ENCODE measurements at places on chromosomes 16 and 17. TPM values are rescaled to one million over a fixed set of nuclear protein-coding genes. Genes with fewer than 3 reads are reported as not detected.
A peak's percentile ranks its signal among the peaks of the same experiment; 100 is the strongest.

NPW gene
- total RNA-seq = not detected

UBALD2 gene
- 6.1 TPM for total RNA-seq

KRTAP1-5 gene
- total RNA-seq = not detected

HBA2 gene
- total RNA-seq = 40.9 TPM

GRCh38 chr16:85081038-85081437 is 31.2 kb downstream of the CIBAR2 start:
- no peak overlapping the region for H3K27ac ChIP-seq
- H3K4me3 ChIP-seq = no peak overlapping the region
- H3K27me3 ChIP-seq = no peaks in the 10 kb centered on the region
- ATAC-seq = no peak
- H3K4me1 ChIP-seq = no peaks in the 10 kb centered on the region

- H3K27ac ChIP-seq = no peak overlapping the region
- peaks cover 56% of the 10 kb centered on the region for H3K36me3 ChIP-seq
- ATAC-seq = no peak
- H3K4me3 ChIP-seq = no peak overlapping the region
- H3K4me1 ChIP-seq = peaks cover 20% of the 10 kb centered on the region
Measured at GRCh38 chr17:1360975-1361374, 39.0 kb downstream of the YWHAE start.

GRCh38 chr17:75475144-75475835 is 18.9 kb downstream of the TMEM94 start:
- H3K36me3 ChIP-seq = no peaks in the 10 kb centered on the region
- H3K4me1 ChIP-seq = peaks cover 31% of the 10 kb centered on the region
- no peak overlapping the region for H3K4me3 ChIP-seq
- peak overlapping the region; percentile 75 for H3K27ac ChIP-seq
- no peak for ATAC-seq
- no peaks in the 10 kb centered on the region for H3K27me3 ChIP-seq

DNA sequence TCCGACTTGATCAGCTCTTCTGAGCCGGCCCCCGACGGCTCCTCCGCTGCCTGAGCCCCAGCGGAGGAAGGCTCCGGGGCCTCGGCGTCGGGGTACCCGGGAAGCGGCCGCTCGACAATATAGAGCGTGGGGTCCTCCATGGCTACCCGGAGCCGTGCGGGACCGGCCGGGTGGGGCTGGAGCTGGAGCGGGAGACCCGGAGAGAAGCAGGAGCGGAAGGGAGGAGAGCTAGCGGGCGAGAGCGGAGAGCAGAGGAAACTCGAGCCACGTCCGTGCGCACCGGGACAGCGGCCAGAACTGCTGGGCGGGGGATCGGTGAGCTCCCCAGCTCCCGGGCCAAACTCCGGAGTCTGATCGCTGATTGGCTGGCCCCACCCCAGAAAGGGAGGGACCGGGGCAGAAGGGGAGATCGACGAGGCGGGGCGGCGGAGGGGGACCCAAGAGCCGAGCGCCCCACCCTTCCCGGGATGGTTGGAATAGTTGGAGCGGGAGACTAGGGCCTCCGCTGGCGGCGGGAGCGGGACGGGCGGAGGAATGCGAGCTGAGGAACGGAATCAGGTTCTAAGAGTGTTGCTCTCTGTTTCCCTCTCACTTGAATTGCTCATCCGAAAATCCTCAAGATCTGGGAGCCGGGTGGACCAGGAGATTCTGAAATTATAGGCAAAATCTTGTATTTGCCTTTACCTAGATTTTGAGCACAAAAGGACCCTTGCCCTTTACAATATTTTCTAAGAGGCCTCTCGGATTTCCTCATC is at the start of gene CAVIN1:
Gene CAVIN1 (minus strand): TSS at position 299 of the 755 bp plus-strand sequence. CDS start 159 bp downstream, at position 140.
- peak; percentile 93 for ATAC-seq
- H3K27ac ChIP-seq = peak within 1 kb of the TSS; percentile 89
- H3K27me3 ChIP-seq = no peaks in the 10 kb centered on the region
- H3K4me1 ChIP-seq = peaks cover 60% of the 10 kb centered on the region
- no peaks in the 10 kb centered on the region for H3K36me3 ChIP-seq

DNA sequence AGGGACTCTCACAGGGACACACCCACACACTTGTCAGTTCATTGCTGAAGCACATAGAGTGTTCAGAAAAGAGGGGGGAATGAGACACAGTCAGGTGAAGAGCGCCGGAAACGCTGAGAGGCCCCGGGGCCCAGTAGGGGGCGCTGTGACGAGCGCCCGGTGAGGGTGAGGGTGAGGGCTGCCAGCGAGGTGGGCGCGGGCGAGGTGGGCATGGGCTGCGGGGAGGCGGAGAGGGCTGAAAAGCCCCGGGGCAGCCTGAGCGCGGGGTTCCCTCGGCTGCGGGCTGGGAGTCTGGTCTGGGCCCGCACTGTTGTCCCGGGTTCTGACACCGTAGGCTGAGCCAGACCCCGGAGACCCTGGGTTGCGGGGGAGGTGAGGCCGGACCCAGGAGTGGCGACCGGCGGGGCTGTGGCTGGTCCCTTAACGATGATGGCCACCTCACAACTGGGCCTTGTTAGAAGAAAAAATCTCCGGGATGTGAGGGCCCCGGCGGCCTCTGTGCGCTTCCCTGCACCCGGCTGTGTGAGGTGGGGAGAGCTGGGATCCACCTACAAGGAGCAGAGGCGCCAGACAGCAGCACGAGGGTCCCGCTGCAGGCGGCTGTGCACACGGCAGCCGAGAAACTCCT is 91.4 kb downstream of the C16orf78 start:
- no peaks in the 10 kb centered on the region for H3K36me3 ChIP-seq
- no peak for ATAC-seq
- no peak overlapping the region for H3K4me3 ChIP-seq
- peaks cover 38% of the 10 kb centered on the region for H3K27me3 ChIP-seq
- H3K27ac ChIP-seq = no peak overlapping the region
- no peaks in the 10 kb centered on the region for H3K4me1 ChIP-seq

DNA sequence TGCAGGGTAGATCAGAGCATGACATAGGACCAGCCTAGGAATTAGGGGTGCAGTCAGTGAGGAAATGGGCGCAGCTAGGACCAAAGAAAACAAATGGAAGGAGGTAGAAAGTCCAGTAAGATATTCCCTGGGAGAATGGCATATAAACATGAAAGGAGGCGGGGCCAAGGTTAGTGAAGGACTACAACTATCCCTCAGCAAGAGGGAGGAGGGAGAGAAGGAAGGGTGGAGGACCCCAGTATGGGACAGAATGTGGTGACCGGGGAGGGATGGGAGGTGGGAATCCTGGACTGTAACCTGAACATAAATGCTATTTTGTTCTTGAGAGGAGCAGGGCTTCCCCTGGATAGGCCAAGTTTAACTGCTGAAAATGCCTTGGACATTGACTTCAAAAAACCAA is 22.8 kb downstream of the ITGB3 start:
- H3K4me3 ChIP-seq = no peak overlapping the region
- no peaks in the 10 kb centered on the region for H3K27me3 ChIP-seq
- no peak for ATAC-seq
- peak overlapping the region; percentile 85 for H3K27ac ChIP-seq
- no peaks in the 10 kb centered on the region for H3K36me3 ChIP-seq
- H3K4me1 ChIP-seq = peaks cover 85% of the 10 kb centered on the region

DNA sequence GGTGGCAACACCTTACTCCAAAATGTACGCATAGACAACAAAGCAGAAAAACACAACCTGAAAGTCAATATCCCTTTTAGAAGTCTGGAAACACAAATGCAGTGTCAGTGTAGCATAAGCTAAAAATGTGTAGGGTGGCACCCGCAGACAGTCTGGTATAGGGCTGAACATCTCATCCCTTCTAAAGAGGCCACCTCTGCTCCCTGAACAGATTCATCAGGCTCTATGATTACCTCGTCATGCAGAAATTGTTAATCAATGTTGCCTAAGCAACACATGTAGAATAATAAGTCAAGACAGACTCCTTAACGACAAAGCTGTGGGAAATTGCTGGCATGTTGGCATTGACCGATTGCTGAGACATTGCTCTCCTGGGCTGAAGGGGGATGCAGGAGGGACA is 33.3 kb upstream of the ERCC4 start:
- H3K27me3 ChIP-seq = peaks cover 6% of the 10 kb centered on the region
- no peaks in the 10 kb centered on the region for H3K4me1 ChIP-seq
- no peak overlapping the region for H3K4me3 ChIP-seq
- H3K36me3 ChIP-seq = no peaks in the 10 kb centered on the region
- H3K27ac ChIP-seq = no peak overlapping the region
- ATAC-seq = no peak

- H3K27me3 ChIP-seq = no peaks in the 10 kb centered on the region
- H3K36me3 ChIP-seq = no peaks in the 10 kb centered on the region
- no peaks in the 10 kb centered on the region for H3K4me1 ChIP-seq
- H3K4me3 ChIP-seq = no peak overlapping the region
- ATAC-seq = no peak
Measured at GRCh38 chr16:17261197-17261858, 209.4 kb downstream of the XYLT1 start.

DNA sequence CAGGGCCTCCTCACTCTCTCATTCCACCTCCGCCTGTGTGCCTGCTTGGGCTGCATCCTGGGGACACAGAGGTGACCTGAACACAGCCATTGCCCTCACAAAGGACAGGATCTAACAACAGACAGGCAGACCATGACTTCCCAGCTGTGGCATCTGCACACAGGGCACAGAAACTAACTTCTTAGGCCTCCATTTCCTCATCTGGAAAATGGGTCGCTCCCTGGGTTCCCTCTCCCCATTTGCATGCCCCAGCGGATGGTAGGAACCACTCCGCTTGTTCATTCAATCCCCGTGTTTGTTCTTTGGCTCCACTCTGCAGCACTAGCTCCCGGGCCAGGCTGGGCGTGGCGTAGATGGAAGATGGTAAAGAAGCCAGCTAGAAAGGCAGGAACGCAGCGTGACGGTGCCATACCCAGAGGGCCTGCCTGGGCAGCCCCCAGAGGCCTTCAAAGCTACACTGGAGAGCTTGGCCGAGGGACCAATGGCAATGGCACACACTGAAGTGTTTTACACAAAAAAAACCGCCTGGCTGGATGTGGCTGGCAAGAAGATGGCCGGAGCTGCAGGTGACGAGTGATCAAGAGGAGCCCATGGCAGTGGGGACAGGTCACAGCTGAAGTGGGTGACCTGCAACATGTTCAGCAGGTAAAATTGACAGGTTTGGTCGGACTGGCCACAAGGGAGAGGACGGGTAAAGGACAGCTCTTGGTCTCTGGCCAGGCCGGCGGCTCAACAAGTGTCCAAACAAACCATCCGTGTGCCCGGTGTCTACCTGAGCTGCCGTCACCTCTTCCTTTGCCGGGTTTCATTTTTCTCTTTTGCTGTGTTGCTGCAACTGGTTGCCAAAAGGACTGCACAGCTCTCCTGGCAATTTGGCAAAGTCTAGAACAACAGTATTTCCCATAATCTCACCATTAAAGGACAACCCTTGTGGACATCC is 66.9 kb downstream of the SOCS1 start:
- H3K27ac ChIP-seq = no peak overlapping the region
- no peak overlapping the region for H3K4me3 ChIP-seq
- no peak for ATAC-seq

DNA sequence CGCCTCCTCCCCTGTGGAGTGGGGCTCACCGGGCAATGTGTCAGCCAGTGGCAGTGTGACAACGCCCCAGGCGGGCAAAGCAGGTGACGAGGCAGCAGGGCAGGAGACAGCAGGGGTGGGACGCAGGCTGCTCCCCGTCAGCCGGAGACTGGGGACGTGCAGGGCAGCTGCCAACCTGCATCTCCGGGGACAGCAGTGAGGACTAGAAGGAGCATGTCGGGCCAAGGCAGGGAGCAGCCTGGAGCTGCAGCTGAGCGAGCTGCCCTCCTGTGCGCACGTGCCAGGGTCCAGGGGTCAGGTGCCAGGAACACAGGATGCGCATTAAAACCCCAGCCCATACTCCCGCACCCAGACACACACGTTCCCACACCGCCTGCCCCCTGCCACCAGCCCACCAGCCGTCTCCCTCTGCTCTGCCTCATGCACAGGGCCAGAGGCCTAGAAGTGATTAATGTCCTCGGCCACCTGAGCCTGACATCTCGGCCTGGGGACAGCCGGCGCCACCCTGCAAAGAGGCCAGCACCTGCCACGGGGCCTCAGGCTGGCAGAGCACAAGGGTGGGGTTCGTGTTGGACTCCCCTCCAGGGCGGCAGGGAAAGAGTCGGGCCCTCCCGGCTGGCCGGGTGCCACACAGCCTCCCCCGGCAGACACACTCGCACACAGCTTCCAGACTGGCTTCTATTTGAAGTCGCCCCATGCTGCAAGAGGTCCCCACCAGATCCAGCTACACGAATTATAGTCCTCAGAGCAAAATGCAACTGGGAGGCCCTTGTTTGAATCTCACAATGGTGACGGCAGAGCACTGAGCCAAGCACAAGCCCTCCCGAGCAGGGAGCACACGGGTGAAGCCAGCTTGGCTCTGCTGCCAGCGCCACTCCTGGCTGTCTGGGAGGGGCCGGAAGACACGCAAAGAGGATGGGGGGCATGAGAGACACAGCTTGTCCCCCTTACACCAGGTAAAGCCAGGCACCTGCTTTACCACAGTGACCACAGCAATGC is 90.4 kb downstream of the RBFOX3 start:
- H3K27me3 ChIP-seq = peaks cover 68% of the 10 kb centered on the region
- ATAC-seq = no peak
- no peaks in the 10 kb centered on the region for H3K4me1 ChIP-seq
- no peak overlapping the region for H3K4me3 ChIP-seq
- H3K27ac ChIP-seq = no peak overlapping the region

DNA sequence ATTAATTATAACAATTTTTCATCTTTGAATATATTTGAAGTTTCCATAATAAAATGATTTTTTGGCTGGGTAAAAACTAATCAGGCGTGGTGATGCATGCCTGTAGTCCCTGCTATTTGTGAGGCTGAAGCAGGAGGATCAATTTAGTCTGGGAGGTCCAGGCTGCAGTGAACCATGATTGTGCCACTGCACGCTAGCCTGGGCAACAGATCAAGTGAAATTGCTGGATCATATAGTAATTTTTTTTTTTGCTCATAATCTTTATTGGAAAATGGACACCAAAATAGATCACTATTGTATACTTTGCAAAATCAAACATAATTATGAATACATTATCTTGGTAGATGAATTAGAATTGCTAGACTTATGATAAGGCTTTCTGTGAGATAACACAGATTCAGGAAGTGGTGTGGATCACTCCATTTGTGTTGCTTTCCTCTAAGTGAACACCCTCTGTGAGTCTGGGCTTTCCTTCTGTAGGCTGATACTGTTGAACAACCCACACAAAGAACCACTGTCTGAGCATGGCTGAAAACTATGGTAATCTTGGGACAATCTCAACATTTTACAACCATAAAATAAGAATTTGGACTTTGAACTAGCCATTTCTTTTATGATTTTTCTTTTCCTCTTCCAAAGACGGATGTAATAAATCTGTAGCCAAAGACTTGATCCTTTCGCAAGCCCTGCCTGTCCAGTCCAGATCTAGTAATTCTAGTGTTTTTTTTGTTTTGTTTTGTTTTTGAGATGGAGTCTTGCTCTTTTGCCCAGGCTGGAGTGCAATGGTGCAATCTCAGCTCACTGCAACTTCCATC is 5.6 kb upstream of the ST3GAL2 start:
- no peak for ATAC-seq
- no peak overlapping the region for H3K27ac ChIP-seq
- peaks cover 4% of the 10 kb centered on the region for H3K4me1 ChIP-seq
- no peaks in the 10 kb centered on the region for H3K27me3 ChIP-seq
- no peak overlapping the region for H3K4me3 ChIP-seq
- no peaks in the 10 kb centered on the region for H3K36me3 ChIP-seq
